Stimulated activated CD8-positive, alpha-beta memory T cell treated with anti-CD3 and anti-CD28 coated beads, Interleukin-4, amount 100 ng/mL, for 4 hours (primary cell): ENCODE measurements at places on chromosomes 2 and 18.

GRCh38 chr2:37111958-37112357 lies 27.6 kb downstream of the GPATCH11 start:
- DNase-seq, result no peak

DNA sequence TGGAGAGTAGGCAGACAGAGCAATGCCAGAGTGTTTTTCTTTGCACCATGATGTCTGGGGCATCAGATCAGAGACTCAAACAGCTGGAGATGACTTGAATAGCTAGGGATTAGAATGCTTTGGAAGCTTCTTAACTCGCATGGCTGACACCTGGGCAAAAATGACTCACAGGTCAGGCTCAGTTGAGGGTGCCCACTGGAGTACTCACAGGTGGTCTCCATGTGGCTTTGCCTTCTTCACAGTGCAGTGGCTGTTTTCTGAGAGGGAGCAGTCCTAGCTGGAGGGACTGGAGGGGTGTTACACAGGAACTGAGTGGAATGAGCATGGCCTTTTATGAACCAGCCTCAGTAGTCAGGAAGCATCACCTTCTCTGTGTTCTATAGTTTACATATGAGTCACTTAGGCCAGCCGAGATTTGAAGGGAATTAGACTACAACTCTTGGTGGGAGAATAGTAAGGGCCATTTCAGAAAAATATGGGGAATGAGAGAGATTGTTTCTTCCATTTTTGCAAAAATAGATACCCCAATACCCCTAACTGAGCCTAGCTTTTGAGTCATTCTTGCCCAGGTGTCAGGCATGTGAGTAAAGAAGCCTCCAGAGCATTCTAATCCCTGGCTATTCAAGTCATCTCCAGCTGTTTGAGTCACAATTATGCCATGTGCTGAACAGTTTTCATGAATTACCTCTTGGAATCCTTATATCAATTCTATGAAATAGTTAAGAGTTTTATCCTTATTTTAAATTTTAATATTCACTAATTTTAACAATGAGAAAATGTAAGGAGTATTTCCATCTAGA lies 7.1 kb upstream of the PPP1R1C start:
- DNase-seq, result no peak

GRCh38 chr18:39966275-39966674 lies 1988.8 kb upstream of the PIK3C3 start:
- no peak for DNase-seq

- no peak for DNase-seq
These were observed 142.5 kb downstream of the MTCL1 start for GRCh38 chr18:8847900-8848299.

GRCh38 chr2:118983915-118984314 lies 41.9 kb downstream of the MARCO start:
- DNase-seq, result no peak

DNA sequence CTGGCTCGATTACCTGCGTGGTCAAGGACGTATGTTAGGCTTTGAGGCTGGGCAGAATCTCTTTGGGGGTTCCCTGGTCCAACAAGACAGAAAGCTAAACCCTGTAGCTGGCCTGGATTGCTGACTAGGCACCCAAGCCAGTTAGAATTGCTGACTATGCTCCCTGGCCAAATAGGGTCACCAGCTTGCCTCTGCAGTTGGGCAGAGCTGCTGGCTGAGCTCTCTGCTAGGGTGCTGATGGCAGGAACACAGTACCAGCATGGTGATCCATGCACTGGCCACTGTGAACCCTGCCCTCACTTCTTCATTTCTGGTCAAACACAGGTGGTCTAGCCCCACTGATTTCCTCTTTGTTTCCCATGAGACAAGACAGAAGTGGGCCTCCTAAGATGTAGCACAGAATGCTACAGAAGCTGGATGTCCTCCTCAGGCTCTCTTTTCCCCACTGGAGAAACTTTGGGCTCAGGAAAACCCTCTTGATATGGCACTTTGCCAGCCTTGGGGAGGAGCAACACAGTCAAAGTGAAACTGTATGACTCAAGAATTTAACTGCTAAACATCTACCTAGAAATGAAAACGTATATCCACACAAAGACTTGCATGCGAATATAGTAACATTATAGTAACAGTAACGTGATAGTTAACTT lies 20.8 kb downstream of the SP140L start:
- no peak for DNase-seq

DNA sequence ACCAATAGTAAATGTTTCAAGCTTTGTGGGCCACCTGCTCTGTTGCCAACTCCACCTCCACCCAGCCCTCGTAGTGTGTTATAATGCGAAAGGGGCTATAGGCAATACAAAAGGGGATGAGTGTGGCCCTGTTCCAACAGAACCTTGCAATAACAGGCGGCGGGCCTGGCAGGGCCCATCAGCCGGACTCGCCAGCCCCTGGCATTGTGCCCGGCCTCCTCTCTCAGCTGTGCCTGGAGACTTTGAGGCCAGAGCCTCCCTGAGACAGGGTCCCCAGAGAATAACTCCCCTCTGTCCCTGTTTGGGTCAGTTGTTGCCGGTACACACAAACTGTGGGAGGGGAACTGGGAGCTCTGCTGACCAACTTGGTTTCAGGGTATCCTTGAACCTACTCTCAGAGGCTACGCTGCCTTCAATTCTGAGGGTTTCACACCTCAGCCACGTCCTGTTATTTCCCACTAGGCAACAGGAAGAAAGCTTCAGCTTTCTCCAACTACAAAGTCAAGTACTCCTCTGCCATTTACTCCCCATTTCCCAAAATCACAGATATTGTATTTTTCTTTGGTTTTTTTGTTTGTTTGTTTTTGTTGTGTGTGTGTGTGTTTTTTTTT lies 58.0 kb upstream of the ZNF236 start:
- no peak for DNase-seq

- no peak for DNase-seq
These were observed 179.3 kb downstream of the FIGN start for GRCh38 chr2:163556511-163556910.

GRCh38 chr2:135258193-135258592 lies 206.1 kb downstream of the RAB3GAP1 start:
- DNase-seq, result no peak
